ENCODE measurements at places on chromosomes 2 and 18.

- no peak for DNase-seq
Measured at GRCh38 chr2:70670626-70671025, 97.4 kb downstream of the ADD2 start.

GRCh38 chr2:122340246-122340645 lies 584.8 kb downstream of the TSN start:
- no peak for DNase-seq

GRCh38 chr18:66641056-66641455 lies 37.2 kb upstream of the CDH19 start:
- no peak for DNase-seq

DNA sequence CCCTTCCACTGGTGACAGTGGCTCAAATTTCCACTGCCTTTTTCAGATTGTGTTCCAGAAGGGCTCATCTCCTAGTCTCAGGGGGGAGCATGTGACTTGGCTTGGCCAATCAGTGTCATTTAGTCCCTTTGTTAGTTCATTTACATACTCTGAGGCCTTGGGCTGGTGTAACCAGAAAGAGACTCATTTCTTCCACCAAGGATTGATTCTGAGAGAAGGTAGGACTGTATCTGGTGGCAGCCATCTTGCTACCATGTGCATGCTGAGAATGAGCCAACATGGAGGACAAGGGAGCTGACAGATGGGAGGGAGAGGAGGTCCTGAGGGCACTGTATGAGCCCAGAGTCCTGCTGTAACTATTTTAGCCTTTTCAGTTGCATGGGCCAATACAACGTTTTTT lies 191.7 kb downstream of the THSD7B start:
- no peak for DNase-seq

DNA sequence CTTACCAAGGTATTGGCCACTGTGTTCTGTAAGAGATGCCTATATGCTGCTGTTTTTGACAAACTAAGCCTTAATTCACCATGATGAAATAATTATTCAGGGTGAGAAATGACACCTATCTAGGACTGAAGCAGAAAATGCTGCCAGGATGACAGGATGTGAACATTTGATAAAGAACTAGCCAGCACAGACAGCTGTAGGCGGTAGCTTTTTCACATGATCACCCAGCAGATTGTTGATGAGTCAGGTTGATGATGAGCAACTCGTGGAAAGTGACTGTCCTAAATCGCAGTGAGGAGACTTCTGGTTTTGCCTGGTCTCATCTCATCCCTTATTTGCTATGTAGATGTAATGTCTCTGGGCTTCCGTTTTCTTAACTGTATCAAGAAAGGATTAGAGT lies 144.1 kb downstream of the PRPF40A start:
- no peak for DNase-seq

DNA sequence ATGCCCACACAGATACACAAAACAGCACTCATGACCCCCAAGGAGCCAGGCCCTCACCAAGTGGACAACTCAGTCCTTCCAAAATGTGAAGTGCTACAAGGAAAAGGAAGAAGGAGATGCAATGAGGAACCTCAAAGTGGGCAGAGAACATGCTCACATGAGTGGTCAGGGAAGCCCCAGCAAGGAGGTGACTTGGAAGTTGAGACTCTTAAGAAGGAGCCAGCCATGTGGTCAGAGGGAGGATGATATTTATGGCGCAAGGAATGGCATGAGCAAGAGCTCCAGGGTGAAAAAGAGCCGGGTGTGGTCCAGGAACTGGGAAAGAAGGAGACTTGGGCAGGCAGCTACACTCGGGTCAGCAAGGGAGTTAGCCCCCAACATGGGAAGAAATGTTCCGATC lies 30.0 kb upstream of the KLHL29 start:
- DNase-seq = no peak
